IPS DF 19.7 (cell line): ENCODE measurements at places on chromosomes 12 and 14.

- no peak for DNase-seq
These were observed 30.4 kb downstream of the SETD3 start for GRCh38 chr14:99450266-99450665.

DNA sequence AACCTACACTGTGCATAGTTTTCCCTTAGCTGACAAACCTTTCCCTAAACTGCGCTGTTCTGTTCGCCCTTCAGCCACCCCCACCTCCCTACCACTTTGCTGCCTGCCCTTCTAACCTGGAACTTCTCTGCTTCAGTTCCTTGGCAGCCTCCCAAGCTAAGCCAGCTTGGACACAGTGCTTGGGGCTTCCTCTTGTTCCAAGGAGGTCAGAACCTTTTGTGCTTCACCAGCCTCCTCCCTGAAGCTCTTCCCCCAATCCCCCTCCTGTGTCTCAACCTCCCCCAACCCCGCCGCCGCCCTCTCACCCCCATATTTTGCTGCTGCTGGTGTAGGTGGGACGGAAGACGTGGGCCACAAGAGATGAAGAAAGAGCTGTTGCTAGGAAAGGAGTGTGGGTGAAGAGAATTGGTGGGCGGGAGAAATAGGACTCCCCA lies 8.1 kb upstream of the RIC8B start:
- no peak for DNase-seq

GRCh38 chr14:52949249-52949648 lies 1.6 kb downstream of the FERMT2 start:
- no peak for DNase-seq

- DNase-seq, result no peak
These were observed 36.9 kb upstream of the NCOR2 start for GRCh38 chr12:124604264-124604680.

- DNase-seq, result no peak
These were observed 87.1 kb upstream of the FOXN3 start for GRCh38 chr14:89504091-89504490.

DNA sequence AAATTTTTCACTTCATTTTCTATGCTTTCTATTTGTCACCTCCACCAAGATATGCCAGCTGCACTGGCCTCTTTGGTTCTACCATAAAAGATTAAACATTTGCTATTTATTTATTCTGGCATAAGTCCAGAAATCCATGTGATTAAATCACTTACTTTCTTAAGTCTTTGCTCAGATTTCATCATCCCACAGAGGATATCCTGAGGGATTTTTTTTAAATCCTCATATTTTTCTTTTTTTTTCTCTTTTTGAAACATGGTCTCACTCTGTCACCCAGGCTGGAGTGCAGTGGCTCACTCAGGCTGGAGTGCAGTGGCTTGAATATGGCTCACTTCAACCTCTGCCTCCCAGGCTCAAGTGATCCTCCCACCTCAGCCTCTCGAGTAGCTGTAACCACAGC lies 645.4 kb upstream of the ATXN7L3B start:
- DNase-seq, result no peak

DNA sequence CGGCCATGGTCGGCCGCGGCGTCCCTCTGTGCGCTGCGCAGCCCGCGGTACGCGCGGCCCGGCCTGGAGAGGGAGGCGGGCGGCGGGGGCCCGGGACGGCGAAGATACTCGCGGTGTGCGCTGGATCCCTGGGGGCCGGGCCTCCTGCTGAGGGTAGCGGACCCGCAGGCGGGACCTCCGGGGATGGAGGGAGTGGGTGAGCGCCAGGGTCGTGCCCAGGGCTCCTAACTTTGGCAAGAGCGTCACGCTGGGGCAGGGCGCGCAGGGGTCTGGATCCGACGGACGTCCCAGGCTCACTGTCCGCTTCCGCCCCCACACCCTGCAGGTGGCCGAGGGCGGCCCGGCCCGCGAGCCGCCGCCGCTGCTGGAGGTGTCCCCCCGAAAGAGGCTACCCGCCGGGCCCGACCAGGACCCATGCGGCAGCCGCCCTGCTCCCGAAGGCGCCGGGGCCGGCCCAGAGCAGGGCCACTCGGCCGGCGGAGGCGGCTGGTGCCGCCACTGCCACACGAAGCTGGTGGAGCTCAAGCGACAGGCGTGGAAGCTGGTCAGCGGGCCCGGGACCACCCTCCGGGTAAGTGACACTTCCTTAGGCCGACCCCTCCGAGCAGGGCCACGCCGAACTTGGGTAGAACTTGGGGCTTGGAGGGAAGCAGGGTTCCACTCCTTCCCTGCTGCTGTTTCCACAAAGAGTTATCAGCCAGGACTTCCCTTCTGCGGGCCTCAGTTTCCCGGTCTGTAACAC lies 502 bp downstream of the KIF26A start:
- DNase-seq, result no peak

GRCh38 chr12:112097641-112098040 lies 10.9 kb downstream of the NAA25 start:
- no peak for DNase-seq

- DNase-seq, result no peak
These were observed 46.2 kb downstream of the GALNT8 start for GRCh38 chr12:4766445-4766844.

DNA sequence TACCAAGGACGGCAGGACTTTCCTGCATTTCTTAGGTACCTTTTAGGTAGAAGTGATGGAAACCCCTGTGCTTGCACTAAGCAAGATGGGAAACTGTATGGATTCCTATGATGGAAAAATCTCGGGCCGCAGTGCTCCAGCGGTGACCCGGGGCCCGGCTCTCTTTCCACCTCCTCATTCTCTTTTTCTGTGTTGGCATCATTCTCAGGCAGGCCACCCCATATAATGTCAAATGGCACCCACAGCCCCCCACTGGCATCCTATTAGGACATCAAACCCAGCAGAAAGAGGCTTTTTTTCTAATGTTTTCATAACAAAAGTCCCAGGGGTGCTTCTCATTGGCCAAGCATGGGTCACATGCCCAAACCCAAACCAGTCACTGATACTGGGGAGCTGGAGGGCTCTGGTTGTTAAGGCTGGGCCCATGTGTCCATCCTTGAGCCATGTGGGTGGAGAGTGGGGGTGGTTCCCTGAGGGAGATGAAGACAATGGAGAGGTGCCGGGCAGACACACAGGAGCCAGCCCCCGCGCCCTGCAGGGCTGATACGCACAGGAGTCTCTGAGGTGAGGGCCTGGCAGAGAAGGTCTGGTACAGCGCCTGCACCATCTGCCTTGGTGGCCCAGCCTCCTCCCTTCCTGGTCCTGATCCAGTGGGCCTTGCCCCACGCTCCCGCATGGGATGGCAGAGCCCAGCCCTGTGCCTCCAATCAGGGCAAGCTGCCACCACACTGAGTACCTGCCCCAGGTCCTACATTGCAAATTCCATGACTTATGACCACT lies 142.1 kb downstream of the CALM1 start:
- DNase-seq, result no peak

- no peak for DNase-seq
These were observed 148.7 kb downstream of the BCL11B start for GRCh38 chr14:99123208-99123870.

GRCh38 chr12:85531341-85531740 lies 251.3 kb downstream of the ALX1 start:
- DNase-seq, result no peak
